ENCODE measurements at places on chromosomes 3 and 15.

DNA sequence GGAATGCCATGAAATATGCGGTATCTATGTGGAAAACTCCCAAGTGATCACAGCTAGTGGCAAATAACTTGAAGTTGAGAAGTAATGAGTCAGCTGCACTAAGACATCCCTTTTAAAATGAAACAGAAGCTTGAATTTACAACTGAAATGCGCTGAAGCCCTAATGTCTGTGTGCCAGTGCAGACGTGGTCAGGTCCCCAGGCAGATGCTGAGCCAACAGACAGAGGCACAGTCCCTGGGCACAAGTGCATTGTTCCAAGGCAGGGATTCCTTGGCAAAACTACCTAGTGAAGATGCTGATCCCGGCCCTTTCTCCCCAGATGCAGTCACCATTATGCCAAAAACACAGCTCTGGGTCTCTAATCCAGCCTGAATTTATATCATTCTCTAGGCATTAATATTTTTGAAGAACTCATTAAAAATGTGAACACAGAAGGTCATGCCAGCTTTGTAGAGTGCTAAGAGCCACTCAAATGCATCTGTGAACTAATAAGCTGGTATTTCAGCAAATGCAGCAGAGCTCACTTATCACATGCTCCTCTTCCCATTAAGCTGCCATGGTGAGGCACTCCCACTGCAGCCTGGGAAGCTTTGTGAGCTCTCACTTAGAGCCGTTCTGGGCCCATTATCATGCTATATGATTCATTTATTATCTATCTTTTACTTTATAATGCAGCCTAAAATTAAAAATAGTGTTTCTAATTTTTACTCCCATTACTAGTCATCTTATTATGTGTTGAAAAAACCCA lies 200.1 kb downstream of the GABRB3 start:
- DNase-seq: no peak

DNA sequence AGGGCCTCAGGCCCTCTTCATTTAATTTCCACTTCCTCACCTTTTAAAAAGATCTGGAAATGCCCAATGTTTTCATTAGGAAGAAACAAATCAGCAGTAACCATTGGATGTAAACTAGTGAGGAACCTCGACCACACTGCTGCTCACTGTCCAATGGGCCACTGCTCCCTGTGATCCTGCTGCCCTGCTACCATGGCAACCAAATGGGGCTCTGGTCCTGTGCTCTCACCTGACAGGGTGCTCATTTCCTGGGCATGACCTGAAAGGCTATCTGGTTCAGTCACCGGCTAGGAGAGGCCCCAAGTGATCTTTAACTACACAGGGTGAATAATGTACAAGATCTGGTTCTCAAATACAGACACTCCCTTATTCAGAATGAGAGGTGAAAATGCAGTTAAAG lies 54.6 kb downstream of the ARHGEF3 start:
- DNase-seq: no peak

DNA sequence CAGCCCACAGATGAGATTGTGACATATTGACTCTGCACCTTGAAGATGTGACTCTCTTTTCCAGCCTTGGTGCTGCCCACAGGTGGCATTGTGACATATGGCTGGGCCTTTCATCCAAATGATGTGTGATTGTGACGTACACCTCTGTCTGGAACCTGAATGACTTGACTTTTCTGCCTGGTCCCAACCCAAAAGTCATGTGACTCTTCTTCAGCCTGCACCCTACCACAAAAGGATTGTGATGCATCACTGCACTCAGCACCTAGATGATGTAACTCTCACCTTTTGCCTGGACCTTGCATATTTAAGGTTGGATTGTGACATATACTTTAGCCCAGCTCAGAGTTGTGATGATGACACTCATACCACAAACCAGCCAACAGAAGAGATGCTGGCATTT lies 204.5 kb downstream of the OCA2 start:
- DNase-seq: no peak

GRCh38 chr3:177039490-177040274 lies 157.6 kb downstream of the TBL1XR1 start:
- no peak for DNase-seq

- peak; percentile 23 for DNase-seq
These were observed 18.7 kb downstream of the ISG20 start for GRCh38 chr15:88657326-88658069.

DNA sequence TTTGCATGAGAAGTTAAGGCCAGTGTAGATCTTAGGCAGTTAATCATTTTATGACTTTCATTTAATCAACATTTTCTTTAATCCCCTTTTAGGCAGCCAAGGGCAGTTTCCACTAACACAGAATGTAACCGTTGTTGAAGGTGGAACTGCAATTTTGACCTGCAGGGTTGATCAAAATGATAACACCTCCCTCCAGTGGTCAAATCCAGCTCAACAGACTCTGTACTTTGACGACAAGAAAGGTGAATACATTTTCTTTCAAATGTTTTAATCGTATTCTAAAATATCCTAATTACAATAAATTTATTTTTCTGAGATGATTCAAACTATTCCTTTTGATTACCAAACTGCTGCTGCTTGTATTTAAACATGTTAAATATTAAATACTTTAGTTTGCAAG lies 843.2 kb downstream of the CADM2 start:
- no peak for DNase-seq

GRCh38 chr3:37984596-37984995 lies 6.0 kb upstream of the VILL start:
- no peak for DNase-seq

DNA sequence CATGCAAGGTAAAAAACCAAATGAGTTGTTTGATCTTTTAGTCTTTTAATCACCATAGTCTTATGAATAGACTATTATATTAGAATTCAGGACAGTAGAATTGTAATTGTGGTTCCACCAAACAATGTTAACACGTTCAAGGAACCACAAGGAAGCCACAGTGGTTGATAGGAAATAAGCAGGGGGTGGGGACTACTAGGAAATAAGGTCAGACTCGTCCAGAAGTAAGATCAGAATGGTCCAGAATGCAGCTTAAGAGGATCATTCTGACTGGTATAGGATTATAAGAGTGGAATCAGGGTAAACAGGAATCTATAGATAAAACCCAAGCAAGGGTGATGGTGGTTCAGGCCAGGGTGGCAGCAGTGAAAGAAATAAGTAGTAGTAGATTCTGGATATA lies 7.5 kb downstream of the MYNN start:
- peak; percentile 30 for DNase-seq

DNA sequence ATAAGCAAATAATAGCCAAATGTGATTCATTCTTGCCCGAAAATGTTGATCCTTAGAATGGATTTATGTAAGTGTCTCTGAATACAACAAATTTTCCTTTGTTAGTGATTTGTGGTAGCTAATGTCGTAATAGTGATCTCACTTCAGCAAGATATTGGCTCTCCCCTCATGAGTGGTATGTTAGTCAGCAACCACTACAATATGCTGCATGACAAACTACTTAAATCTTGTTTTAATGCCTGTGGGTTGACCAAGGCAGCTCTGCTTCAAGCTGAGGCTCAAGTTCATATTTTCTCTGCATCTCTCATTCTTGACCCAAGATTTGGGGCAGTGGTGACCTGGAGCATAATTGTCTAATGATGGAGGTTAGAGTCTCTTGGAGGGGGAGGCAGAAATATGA lies 49.8 kb upstream of the GALNT15 start:
- DNase-seq: no peak

DNA sequence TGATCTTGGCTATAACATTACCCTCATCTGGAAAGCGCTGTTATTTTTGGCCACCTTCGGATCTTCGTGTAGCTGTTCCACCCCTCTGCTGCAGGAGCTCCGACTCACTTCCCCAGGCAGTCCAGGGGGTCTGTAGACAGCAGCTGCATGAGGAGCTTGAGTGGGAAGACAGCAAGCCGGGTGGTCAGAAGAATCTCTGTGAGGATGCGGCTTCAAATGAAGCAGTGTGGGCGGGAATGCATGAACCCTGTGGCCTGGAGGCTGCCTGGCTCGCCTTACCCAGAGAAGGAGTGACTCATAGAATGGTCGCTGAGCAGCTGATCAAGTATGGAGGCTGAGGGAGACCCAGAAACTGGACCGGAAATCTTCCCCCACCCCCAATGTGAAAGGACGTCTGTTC lies 45.2 kb upstream of the NR2F2 start:
- DNase-seq: no peak

- no peak for DNase-seq
These were observed 72.2 kb downstream of the DZIP3 start for GRCh38 chr3:108661699-108662098.

DNA sequence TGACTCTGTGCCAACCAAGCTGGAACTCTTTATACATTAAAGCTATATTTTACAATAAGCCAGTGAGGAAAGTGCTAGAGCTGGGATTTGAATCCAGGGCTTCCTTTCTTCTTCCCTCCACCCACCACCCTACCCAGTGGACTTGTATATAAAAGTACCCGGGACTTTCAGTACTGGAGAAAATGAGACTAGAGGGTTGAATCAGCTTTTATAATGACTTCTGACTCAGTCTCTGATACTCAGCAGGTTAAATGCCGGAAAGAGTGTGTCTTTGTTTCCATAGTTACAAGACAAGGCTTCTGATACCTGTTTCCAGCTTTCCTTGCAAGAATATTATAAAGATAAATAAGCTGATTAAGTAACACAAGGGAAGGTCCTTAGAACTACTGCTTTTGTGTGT lies 80.9 kb downstream of the FRMD4B start:
- DNase-seq: no peak

DNA sequence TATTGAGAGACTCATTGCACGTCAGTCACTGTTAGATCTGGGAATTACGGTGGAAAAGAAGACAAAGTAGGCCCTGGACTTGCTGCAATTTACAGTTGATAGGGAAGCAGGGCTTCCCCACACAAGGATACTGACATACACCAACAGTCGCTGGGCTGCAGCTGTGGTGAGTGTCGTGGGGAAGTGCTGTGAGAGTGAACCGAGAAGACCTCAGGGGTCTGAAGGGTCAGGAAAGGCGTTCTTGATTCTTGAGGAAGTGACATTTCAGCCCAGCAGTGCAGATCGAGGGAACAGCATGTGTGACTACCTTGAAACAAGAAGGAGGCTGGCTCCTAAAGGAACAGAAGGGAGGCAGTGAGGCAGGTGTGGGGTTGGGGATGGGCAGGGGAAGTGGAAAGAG lies 22.5 kb downstream of the MYZAP start:
- no peak for DNase-seq

DNA sequence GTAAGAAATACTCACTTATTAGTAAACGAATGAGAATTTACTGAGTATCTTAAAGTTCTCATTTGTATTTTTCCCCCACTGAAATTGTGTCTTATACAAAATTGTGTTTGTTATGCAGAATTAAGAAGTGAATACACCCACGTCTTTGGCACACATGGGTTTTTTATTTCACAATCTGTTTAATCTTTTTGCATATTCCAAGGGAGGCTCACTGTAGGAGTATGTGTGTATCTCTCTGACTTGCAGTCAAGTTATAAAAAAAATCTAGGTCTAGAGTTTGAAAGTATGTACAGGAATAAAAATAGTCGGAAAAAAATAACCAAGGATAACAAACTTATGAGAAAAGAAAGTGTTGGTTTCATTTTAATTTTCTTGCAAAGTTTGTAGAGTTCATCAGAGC lies 255.2 kb downstream of the PDCD6IP start:
- no peak for DNase-seq

DNA sequence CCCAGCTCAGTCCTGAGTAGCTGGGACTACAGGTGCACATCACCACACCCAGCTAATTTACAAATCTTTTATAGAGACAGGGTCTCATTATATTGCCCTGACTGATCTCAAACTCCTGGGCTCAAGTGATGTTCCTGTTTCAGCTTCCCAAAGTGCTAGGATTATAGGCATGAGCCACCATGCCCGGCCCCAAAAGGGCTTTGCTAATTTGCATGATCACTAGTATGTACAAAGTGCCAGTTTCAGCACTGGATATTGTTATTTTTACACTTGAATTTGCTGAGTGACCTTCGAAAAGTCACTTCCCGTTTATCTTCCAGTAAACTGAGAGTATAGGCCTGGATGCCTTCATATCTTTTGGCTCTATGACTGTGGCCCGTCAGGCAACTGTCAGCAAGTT lies 12.2 kb downstream of the CLN6 start:
- DNase-seq: no peak

DNA sequence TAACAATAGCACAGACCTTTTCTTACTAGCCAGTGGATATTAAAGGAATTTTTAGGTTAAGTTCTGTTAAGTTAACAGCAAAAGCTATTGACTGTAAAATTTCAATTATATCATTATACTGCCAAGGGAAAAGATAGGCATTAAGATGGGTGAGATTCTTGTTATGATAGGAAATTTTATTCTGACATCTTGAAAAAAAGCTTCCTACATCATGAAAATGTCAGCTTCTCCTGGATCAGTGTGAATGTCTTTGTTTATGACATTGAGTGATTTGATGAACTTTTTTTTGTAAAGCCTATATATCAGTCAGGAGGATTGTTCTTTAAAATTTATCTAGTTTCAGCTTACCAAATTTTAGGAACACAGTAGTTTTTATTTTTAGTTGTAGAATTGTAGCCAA lies 47.4 kb upstream of the SLITRK3 start:
- no peak for DNase-seq

- DNase-seq: no peak
These were observed 75.3 kb upstream of the LEKR1 start for GRCh38 chr3:156750874-156751245.

Measured in CD4-positive, alpha-beta T cell treated with Interferon alpha-2 for 1 hour (primary cell).